ENCODE measurements at places on chromosomes 2 and 18.
A peak's percentile ranks its signal among the peaks of the same experiment; 100 is the strongest.

DNA sequence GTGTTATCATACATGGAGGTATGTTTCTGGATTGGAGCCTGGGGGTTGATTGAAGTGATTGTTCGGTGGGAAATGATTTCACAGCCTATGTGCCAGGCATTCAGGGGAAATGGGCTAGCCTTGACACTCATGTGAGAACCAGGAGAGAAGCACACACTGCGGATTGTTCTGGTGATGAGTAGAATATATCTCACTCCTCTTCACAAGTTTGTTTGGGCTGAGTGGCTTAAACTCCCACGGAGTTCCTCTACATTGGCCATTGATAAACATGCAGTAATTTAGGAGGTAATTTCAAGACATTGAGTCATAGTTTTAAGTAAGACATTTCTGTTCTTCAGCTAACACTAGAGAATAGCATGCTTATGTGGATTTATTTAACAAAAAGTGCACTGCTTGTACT is 498.9 kb upstream of the NETO1 start:
- DNase-seq = no peak

DNA sequence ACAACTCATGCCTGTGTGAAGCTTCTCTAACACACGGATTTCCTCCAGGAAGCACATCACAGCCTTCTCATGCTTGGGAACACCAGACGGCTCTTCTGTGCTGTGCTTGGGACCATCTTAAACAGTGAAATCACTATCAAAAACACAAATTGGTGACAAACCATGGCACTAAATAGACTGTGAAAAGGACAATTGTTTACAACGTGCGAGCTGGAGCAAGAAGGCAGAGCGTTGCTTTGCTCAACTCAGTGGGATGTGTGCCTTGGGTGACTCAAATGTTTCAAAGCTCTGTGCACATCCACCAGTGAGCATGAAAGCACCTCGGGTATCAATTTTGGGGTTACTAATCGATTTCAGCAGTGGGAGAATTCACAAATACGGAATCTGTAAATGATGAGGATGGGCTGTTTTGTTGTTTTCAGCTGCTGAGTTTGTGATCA is 182.4 kb upstream of the ARL4C start:
- DNase-seq = no peak

- peak; percentile 85 for DNase-seq
Measured at GRCh38 chr2:174059178-174059883, 94.2 kb upstream of the SP3 start.

DNA sequence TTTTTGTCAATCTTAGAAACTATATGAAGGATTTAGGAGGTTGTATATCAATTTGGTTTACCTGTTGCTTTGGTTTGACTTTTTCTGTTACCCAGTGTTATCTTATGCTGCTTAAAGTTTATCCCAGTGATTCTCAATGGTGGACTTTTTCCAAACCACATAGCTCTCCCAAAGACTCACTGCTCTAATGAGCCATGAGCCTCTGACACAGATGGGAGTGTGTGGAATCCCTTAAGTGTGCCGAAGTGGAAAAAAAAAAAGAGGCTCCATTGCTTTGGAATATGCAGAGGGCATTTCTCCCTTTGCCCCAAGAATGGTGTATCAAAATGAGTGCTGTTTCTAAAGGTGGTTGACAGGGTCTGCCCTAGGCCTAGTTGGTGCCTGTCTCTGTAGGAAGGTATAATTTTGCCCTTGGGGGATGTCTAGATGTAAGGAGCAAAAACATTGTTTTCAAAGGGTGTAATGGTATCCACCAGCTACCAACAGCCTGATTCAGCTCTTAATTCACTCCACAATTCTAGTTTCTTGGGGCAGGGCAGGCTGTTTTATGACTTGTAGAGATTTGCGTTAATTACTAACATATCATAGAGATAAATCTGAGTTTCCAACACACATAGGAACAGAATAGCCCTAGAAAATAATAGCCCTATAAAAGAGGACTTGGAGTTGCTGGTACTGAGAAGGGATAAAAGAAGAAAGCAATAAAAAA is 64.3 kb upstream of the CYP26B1 start:
- DNase-seq = no peak

All from inflammatory macrophage treated with lipopolysaccharide for 4 hours (primary cell).